ENCODE measurements at places on chromosomes 4 and X.

DNA sequence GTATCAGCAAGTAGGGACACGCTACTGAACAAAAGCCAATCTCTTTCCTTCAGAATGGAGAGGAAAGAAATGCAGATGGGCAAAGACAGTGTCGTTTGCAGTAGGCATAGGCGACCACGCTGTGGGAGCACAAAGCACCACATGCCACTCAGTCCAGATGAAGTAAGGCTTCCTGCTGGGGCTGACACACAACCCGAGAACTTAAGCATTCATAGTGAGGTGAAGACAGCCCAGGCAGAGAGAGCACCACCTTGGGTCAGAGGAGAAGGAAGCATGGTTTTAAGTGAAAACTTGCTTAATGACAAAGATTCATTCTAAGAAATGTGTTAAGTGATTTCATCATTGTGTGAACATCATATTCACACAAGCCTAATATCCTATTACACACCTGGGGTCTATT lies 238.8 kb downstream of the MGST2 start:
- DNase-seq, result no peak

DNA sequence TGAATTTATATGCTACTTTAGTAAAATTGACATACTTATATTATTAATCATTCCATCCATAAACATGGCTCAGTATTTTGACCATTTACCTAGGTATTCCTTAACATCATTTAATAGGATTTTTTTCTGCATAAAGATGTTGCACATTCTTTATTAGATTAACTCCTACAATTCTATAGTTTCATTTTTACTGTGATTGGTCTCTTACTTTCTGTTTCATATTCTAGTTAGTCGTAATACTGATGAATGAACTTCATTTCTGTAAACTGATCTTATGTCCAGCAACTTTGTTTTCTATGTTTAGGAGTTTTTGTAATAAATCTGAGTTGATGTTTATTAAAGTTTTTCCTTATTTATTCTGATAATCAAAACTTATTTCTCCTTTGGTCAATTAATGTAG lies 278.2 kb upstream of the CXXC4 start:
- no peak for DNase-seq

- DNase-seq, result no peak
These were observed 582.3 kb downstream of the FSTL5 start for GRCh38 chr4:161581262-161582230.

DNA sequence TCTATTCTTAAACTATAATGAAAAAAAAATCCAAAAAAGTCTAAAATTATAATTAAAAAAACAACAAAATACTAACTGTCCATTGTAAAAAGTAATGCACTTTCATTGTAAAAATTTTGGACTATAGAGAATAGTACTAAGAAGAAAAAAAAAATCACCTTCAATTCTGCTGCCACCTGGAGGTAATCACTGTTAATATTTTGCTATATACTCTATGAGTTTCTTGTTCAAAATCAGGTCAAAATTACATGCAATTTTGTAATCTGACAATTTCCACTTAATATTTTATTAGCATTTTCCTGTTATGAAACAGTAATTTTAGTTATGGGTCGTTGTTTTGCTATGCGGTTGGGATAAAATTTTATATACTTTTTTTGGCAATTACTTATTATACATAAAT lies 62.0 kb downstream of the HTT start:
- DNase-seq, result no peak

GRCh38 chrX:37834937-37835336 lies 12.4 kb downstream of the DYNLT3 start:
- DNase-seq, result no peak

GRCh38 chr4:188031751-188032150 lies 36.2 kb downstream of the ZFP42 start:
- no peak for DNase-seq

DNA sequence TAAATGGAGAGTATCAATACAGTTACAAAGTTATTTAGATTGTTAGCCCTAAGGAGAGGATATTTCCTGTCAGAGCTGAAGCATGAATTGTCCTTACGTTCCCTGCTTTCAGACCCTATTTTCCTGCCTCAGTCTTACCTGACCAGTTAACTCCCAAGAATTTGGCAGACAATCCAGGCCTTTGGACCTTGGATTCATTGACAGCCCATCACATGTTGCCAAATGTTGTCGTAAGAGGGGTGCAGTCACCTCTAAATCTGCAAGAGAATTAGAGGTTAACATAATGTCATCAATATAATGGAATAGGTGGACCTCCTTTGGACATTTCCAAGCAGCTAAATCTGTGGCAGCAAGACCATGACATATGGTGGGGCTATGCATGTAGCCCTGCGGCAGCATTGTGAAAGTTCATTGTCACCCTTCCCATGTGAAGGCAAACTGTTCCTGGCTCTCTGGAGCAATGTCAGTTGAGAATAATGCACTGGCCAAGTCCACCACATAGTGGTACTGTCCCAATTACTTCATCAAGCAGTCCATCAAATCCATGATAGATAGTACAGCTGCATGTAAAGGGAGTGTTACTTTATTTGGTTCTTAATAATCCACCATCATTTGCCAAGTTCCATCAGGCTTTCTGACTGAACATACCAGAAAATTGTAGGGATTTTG lies 1137.0 kb upstream of the POU3F4 start:
- no peak for DNase-seq

GRCh38 chr4:66766557-66766956 lies 778.7 kb downstream of the CENPC start:
- DNase-seq, result no peak

- no peak for DNase-seq
These were observed 166.4 kb upstream of the ATP6AP2 start for GRCh38 chrX:40414335-40414734.

DNA sequence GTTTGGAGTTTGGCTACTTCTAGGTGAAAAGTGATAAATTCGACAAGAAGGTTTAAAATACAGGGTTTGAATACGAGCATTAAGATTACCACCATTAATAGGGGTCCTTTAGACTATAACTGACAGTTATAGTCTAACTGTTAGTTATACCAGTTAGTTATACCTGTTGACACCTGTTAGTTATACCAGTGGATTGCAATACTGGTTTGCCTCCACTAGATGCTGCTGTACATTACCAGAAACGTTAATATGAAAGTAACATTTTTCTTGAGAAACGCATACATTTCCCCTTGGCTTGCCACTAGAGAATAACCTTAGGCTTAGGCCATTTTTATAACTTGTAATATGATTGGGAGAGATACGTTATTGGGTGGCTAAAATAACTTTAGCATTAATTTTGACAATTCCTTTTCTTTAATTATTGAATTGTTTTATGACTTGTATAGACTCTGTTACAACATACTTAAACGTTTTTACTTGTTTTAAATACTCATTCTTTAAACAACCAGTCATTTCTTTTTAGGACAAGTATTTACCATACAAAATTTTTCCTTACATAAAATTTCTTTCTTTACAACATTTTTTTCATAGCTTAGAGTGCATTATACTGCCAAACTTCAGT lies 911.2 kb downstream of the FSTL5 start:
- DNase-seq, result no peak

- DNase-seq, result no peak
These were observed 36.4 kb upstream of the ADH4 start for GRCh38 chr4:99180382-99181070.

DNA sequence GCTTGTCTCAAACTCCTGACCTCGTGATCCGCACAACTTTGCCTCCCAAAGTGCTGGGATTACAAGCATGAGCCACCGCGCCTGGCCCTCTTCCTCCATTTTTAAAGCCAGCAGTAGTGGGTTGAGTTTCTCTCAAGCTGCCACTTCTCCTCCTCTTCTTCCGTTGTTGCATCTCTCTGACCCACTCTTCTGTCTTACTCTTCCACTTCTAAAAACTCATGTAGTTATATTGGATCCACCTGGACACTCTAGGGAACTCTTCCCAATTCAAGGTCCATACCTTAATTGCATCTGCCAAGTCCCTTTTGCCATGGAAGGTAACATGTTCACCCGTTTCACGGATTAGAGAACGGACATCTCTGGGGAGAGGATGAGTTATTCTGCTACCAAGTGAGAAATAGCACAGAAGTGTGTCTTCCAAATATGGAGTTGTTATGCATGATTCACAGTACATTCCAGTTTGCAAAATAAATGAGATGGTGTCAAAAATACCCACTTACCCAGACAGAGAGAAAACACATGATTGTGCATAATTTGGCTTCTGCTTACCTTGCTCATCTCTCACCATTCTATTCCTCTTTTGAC lies 51.8 kb downstream of the GBA3 start:
- DNase-seq, result no peak

DNA sequence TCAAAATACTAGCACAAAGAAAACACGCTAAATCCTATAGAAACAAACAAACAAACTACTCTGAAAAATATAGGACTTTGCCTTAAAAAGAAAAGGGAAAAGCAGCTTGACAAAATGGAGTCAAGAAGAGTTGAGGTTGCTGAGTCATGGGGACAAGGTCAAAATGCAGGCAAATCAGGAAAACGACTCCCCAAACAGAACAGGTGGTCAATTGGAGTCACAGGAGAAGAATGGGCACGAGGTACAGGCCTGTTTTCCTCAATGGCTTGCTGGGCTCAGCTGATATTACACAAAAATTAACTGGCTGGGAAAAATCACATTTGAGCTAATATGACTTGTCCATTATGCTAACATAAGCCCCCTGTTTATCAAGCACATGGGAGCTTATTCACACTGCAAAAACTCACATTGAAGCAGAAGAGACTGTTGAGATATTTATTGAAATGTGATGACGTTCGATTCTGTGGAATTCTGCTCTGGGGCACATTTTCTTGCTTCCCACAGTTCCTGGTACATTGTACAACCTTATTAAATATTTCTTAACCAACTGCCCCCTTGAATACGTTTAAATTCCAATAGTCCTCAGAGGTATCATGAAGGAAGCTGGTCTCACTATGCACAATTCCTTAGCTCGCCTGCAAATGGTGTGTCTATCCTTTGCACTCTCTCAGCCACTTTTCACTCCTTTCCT lies 1622.1 kb downstream of the STIM2 start:
- DNase-seq, result no peak

DNA sequence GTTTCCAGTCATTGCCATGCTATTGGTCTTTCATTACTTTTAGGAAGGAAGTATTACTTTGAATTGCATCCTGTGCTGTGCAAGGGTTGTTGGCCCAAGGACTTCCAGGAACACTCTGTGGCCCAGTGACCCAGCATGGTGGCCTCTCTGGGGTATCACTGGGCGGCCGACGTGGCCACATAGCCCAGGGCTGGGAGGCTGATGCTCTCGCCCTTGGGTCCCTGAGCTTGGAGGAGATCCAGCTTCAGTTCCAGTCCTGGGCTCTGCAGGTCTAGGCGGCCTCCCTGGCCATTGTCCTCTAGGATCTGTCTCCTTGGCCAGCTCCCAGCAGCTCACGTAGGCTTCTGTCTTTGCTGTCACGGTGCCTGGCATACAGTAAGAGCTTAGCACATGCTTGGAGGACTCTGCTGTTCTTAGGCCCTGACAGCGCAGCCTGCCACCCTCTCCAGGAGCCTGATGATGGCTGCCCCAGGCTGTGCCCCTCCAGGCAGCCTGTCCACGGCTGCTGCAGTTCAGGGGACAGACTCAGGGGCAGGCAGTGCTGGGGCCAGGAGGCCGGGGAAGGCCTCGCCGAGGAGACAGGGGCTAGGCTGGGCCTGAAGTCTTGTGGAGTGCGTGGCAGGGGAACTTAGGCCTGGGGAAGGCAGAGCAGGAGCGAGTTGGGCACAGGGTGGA lies 42.2 kb downstream of the SORCS2 start:
- DNase-seq, result no peak

DNA sequence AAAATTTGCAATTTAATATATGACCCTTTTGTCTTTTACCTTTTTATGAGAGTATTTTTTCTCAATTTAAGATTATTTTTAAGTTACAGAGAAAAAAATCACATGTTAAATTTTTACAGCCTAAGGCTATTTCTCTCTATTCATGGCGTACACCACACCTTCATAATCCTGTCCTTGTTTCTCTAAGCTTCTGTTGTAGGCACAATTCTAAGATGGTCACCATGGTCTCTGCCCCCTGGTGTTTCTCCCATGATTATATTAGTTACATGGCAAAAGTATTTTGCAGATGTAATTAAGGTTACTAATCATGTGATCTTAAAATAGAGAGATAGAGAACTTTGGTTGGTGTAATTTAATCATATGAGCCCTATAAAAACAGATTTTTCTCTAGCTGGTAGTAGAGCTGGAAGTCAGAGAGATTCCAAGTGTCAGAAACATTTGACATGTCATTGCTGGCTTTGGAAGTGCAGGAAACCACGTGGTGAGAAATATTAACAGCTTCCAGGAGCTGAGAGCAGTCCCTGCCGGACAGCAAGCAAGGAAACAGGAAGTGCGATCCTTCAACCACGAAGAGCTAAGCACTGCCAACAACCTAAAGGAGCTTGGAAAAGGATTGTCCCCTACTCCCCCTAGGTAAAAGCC lies 89.8 kb downstream of the EIF4E start:
- DNase-seq, result no peak

DNA sequence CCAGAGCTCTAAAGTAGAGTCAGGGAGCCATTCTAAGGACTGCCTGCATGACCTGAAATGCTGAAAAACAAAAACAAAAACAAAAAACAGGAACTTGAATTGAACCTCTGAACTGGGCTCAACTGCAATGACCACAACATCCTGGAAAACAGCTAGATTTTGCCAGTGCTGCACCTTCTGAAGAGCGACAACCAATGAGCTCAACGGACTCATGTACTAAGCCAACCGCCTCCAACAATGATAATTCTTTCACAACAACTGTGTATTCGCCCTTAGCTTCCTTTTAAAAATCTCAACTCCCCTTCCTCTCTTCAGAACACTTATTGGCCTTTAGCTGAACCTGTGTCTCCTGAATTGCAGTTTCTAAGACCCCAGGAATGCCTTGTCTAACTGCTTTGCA lies 69.8 kb downstream of the HAUS3 start:
- no peak for DNase-seq

DNA sequence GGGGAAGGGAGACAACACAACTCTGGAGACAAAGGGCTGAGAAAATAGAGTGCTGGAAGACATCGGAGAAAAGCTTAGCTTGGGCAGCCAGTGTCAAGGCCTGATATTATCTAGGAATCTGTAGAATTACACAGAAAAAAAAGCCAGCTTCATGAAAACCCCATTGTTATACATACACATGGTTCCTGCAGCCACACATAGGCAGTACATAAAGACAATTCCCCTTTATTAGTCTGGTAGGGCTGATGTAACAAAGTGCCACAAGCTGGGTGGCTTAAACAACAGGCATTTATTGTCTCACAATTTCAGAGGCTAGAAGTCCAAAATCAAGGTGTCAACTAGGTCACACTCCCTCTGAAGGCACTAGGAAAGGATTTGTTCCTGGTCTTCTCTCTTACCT lies 503.5 kb downstream of the MID1IP1 start:
- no peak for DNase-seq

DNA sequence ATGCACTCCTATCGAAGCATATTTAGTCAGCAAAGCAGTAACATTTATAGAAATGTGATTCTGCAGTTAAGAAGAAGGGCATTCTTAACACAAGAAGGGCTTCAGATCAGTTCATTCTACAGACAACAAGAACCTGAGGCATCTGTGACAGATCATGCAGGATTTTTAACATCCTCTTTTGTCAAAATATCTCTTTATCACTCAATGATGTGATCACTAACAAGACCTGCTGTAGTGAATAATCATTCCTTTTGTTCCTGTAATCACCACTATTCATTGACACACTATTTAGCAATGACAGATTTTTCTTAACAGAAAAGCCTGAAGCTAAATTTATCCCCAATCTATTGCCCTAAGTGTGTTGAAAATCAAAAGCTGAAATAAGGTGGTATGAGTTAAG lies 47.8 kb upstream of the ARHGAP24 start:
- DNase-seq, result no peak

GRCh38 chrX:108122748-108123147 lies 31.2 kb downstream of the ATG4A start:
- DNase-seq, result no peak

Data from NCI-H774 (cell line).